ENCODE measurements at places on chromosomes 3 and 15.
A peak's percentile ranks its signal among the peaks of the same experiment; 100 is the strongest.

- DNase-seq, result no peak
Measured at GRCh38 chr15:27328186-27328585, 357.2 kb downstream of the GABRG3 start.

- DNase-seq, result no peak
Measured at GRCh38 chr3:194686816-194687637, 1.3 kb downstream of the FAM43A start.

GRCh38 chr3:121871430-121871829 lies 22.8 kb upstream of the SLC15A2 start:
- no peak for DNase-seq

GRCh38 chr3:134839990-134840389 lies 44.9 kb downstream of the EPHB1 start:
- DNase-seq, result peak; percentile 22

DNA sequence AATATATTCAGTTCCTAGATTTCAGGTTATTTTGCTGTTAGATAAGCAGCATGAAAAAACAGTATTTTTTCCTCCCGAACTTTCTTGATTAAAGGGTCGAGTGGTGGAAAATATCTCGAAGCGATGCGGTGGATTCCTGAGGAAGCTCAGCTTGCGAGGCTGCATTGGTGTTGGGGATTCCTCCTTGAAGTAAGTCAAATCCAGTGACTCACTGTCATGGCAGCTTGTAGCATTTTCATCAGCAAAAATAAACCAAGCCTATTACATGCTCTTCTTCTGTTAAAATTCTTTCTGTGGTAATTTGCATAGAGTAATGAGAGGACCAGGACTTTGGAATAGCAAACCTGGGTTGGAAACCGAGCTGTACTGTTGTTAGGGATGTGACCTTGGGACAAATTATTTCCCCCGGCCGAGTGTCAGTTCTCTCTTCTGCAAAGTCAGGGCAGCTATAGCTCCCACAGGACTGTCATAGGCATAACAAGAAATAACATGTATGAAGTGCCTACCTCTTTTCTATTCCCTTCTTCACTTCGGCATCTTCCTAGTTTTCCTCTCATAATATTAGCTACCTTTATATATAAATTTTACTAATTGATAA lies 75.6 kb downstream of the UBP1 start:
- no peak for DNase-seq

GRCh38 chr3:119786409-119786808 lies 4.5 kb downstream of the NR1I2 start:
- no peak for DNase-seq

DNA sequence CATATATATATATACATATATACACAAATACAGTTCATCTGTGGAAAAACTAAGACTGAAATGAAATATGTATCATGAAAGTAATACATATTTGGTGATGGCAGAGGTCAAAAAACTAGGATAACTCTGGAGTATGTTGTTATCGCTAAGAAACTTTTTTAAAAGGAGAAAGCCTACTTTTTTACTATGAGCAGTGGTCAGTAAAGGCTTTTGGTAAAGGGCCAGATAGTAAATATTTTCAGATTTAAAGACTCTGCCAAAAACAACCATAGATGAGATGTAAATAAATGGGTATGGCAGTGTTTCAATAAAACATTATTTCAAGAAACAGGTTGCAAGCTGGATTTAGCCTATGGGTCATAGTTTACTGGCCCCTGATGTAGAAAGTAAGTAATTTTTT lies 93.8 kb upstream of the TGFBR2 start:
- DNase-seq, result no peak

DNA sequence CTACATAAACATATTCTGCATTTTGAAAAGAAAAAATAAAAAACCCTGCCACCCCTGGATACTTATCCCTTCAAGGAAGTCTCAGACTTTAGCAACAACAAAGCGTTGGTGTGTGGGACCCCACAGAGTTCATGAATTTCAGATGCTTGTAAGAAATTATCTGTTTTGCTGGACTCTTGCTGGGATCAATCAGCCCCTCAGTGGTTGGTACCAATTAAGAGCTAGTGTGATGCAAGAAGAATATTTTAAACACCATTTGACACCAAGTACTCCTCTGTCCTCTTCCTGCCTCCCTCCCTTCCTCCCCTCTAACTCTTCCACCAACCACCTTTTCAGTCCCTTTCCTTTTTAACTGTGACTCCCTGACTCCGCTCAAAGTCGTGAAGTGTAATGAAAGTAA lies 51.5 kb downstream of the SST start:
- DNase-seq, result no peak

DNA sequence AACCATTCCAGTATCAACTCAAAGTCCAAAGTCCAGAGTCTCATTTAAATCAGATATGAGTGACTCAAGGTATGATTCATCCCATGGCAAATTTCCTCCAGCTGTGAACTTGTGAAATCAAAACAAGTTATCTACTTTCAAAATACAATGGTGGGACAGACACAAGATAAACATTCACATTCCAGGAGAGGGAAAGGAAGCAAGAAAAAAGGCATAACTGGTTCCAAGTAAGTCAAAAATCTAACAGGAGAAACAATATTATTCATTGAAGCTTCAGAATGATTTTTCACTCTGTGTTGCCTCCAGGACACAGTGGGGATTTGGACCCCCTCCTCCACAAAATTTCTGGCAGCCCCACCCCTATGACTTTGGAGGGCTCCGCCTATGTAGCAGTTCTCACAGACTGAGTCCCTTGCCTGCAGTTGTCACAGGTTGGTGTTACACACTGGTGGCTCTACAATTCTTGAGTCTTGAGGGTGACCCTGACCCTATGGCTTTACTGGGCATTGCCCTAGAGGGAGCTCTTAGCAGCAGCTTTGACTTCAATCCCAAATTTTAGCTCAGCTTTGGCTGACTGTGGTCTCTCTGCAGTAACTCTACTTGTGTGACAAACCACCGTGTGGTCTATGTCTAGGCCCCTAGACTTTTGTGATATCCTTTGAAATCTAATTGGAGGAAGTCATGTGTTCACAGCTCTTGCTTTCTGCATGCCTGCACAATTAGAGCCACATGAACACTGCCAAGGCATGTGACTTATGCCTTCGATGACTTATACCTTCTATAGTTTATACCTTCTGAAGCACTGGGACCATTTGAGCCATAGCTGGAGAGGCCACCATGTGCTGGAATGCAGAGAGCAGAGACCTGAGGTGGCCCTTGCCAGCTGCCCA lies 644.2 kb downstream of the GRM7 start:
- DNase-seq, result no peak

DNA sequence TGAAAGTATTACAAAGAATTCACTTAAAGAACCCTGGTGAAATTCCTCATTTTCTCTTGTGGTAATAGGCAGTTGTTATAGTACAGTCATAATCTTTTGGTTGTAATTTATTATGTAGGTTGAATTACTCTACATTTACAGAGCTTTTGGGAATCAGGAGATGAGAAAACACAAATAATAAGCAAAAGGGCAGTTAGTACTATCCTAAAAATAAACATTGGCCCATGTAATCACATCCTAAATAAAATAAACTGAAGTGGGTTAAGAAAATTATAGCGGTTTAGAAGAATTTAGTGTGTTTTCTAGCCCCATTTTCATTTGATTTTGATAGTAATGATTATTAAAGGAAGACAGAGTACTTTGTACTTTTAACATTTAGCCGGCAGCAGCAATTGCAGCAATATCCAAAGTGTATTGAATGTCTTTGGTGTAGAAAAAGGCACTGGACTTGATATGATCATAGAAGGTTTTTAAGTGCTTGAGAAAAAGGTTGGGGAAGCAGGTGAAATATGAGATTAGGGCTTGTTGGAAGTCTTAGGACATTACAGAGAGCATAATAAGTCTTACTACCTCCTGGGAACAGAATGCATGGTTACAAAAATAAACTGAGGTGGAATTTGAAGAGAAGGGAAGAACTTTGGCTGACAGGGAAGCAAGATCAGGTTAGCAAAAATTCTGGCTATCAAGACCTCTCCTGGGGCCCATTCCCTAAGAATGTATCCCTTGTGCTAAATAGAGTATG lies 79.9 kb downstream of the MBNL1 start:
- no peak for DNase-seq

DNA sequence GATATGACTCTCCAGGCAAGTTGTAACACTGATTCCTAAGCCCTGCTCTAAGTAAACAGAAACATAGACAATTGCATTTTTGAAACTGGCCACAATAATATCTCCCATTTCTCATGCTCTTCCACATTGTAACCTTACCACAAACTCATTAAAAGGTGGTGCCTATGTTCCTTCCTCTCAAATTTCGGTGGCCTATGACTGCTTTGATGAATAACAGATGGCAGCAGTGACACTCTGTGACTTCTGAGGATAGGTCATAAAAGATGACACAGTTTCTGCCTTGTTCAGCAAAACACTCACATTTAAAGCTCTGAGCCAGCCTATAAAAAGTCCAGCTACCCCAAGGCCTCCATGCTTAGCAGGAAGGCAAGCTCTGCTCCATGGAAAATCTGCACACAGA lies 195.2 kb downstream of the EFHB start:
- no peak for DNase-seq

GRCh38 chr15:96374499-96374898 lies 44.0 kb downstream of the NR2F2 start:
- no peak for DNase-seq

- DNase-seq, result no peak
Measured at GRCh38 chr3:37136067-37136466, 38.3 kb downstream of the LRRFIP2 start.

DNA sequence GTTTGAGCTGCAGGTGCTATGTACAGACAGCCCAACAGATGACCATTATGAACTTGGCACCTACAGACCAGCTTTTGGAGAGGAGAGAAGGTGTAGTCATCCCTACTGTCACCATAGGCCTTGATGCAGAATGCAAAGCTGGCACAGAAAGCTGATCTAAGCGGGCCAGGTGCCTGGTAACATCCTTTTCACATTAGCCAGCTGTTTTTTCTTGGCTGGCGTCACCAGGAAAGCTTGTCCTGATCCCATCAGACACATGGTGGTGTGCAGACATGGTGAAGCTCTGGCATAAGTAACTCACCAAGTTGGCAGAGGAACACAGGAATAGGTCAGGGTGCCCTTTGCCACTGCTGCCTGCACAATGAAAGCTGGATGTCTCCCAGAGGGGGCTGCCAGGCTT lies 97.2 kb upstream of the MB21D2 start:
- DNase-seq, result no peak

DNA sequence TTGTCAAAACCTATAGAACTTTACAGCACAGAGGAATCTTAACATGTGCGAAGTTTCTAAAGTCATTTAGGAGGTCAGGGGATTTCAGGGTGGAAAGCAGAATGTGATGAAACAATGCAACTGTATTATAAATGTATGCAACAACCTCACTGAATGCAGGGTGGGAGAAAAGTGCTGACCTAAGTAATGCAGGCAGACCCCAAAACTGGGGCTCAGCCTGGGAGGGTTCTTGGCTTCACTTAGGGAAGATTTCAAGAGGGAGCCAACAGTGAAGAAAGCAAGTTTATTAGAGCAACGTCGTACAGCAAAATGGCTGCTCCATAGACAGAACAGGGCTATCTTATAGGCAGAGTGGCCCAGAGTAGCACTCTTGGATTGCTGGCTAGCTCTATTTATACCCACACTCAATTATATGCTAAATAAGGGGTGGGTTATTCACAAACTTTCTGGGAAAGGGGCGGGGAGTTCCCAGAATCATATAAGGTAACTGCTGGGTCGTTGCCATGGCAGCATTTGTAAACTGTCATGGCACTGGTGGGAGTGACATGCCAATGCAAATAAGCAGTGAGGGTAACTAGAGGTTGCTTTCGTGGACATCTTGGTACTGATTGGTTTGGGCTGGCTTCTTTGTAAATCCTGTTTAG lies 14.2 kb upstream of the CAND2 start:
- DNase-seq, result no peak

- peak; percentile 28 for DNase-seq
Measured at GRCh38 chr3:186985661-186986364, 55.5 kb downstream of the ST6GAL1 start.

GRCh38 chr3:128076483-128077201 lies 24.4 kb downstream of the SEC61A1 start:
- no peak for DNase-seq

DNA sequence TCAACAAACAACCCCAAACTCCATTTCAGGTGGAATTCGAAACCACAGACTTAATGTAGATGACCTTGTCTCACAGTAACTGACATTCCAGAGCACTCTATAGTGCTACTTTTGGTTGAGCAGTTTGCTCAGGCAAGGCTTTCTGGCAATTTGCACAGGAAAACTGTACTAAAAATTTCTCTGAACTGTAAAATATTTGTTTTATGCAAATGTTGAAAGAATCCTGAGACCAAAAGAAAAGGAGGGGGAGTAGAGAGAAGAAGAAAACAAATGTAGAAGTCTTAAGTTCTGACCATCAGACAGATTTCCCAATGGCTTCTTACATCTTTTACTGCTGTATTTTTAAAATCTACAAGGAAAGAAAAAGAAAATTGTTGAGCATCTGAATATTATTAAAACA lies 53.5 kb downstream of the DTWD1 start:
- no peak for DNase-seq

- no peak for DNase-seq
Measured at GRCh38 chr3:45497963-45498362, 96.6 kb upstream of the LIMD1 start.

- DNase-seq, result no peak
Measured at GRCh38 chr3:184156522-184156955, 1.4 kb downstream of the DVL3 start.

DNA sequence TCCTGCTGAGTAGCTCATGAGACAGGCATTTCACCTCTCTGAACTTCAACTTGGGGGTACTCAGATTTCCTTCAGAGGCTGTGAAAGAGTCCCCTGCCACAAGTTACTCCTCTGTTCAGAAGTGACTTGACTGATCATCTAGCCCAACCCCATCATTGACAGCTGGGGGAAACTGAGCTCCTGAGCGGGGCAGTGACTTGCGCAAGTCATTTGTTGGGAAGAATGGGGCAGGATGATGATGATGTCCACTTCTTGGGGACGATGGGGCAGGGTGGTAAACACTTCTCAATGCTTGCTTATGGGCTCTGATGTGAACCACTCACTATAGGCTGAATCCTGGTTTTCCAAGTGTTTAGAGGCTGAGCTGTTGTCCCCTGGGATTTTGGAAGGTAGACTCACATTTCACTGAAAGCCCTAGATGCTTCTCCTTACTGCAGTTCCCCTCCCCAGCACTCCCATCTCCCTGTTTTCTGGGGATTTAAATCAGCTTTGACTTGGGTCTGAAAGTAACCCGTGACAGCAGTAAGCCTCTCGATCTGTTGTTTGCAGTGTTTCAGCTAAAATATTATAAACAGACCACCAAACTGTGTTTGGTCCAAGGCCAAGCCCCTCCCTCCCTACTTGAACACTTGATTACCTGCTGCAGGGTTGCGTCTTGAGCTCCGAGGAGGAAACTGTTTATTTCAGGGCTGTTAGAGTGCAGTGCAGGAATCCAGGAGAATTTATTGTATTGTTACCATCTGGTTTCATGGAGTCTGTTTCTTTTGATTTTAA lies 25.1 kb downstream of the SMAD3 start:
- no peak for DNase-seq

GRCh38 chr15:98809273-98809672 lies 160.9 kb downstream of the IGF1R start:
- no peak for DNase-seq

GRCh38 chr3:159837725-159838124 lies 150.9 kb upstream of the IL12A start:
- no peak for DNase-seq

Data from GM19239 (cell line).